NCI-H446 treated with DMSO at 0.1 percent for 48 hours (cell line): ENCODE measurements at places on chromosomes 3 and 15.

- DNase-seq, result no peak
Observed at GRCh38 chr3:191139736-191140135, 59.3 kb upstream of the OSTN start.

DNA sequence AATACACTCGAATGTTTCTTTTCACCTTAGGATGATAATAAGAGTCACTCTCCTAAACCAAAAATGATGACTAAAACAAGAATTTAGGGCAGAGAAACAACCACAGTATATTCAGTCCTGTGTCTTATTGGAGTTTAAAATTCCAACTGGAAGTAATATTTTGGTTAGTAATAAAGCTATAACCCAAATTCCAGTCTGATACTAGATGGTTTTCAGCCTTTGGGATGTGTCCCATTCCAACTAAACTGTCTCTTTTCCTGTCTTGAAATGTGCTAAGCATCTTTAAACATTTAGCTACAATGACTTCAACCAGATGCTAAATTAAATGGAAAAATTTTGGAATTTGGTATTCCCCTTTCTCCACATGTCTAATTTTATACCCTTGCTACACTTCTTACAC is 510.0 kb downstream of the ROBO1 start:
- no peak for DNase-seq

DNA sequence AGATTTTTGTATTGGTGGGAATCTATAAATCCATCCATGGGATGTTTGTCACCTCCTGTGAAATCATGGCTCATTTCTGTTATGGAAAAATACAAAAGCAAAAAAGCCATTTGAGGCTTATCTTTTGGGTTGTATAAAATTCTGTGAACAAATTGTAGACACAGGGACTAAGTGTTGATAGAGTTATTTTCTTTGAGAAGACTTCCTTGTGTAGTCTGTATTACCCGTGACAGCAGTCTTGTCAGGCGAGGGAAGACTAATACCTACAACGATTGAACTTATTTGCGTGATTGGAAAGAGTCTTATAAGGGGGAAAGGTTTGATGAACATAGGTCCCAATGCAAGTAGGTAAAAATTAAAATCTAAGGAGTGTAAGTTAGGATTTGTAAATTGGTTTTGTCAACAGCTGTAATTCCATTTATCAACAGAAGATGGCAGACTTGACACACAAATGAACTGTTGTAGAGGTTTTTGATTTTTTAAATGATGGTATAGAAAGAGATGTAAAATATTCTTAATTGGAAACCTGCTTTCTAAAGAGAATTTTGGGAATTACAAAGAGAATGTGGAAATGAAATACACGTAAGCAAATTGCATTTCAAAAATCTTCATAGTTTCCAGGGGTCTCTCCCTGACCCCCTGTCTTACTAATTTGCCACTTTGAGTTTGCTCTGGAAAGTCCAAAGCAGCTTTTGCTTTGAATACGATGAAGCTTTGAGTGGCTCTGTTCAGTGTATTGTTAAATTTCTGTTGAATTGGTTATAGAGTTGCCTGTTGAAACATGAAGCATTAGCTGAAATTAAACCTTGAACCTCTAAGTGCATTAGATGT is 33.2 kb downstream of the SLC25A26 start:
- peak; percentile 1 for DNase-seq

DNA sequence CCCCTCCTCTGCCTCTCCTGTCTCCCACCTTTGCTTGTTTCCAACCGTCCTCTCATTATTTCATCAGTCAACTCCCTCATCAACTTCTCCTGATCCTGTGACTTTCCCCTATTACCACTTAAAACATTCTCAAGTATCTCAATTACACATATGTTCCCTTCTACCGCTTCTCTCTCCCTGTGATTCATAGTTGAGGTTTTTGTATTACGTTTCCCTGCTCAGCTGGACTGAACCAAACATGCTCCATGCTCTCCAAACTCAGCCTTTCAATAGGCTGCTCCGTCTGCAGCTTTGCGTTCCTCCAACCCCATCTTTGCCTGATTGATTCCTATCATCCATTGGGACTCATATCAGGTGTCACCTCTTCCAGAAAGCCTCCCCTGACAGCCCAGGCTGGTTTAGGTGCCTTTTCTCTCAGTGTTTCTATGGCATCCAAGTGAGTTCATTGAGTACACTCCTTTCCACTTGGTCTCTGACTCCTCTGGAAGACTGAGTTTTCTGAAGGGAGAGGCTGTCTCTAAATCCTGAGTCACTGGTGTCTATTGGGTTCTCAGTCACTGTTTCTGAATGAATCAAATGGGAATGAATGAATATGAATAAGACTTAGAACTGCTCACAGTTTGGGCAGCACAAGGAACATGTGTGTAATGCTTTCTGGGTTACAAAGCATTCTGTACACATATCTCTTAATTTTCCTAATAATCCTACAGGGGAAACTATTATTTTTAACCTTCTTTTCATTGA is 56.4 kb downstream of the PLD1 start:
- DNase-seq, result no peak

- no peak for DNase-seq
Observed at GRCh38 chr15:93823971-93824913, 407.1 kb upstream of the MCTP2 start.

DNA sequence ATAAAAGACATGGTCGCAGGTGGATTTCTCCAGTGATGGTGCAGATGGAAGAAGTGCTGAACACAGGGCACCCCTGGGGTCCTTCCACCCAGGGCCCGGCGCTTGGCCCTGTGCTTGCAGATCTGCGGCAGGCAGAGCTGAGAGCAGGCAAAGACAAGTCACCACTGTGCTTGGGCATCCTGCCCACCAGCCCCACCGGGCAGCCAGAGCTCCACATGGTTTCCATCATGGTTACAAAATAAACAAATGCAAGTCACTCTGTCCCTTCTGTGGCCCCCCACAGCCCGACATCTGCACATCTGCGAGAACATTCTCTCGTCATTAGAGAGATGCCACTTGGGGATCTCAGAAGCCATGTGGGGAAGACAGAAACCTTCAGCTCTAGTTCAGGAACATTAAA is 37.6 kb upstream of the SFMBT1 start:
- no peak for DNase-seq

GRCh38 chr3:8279476-8279875 is 222.1 kb upstream of the LMCD1 start:
- no peak for DNase-seq

DNA sequence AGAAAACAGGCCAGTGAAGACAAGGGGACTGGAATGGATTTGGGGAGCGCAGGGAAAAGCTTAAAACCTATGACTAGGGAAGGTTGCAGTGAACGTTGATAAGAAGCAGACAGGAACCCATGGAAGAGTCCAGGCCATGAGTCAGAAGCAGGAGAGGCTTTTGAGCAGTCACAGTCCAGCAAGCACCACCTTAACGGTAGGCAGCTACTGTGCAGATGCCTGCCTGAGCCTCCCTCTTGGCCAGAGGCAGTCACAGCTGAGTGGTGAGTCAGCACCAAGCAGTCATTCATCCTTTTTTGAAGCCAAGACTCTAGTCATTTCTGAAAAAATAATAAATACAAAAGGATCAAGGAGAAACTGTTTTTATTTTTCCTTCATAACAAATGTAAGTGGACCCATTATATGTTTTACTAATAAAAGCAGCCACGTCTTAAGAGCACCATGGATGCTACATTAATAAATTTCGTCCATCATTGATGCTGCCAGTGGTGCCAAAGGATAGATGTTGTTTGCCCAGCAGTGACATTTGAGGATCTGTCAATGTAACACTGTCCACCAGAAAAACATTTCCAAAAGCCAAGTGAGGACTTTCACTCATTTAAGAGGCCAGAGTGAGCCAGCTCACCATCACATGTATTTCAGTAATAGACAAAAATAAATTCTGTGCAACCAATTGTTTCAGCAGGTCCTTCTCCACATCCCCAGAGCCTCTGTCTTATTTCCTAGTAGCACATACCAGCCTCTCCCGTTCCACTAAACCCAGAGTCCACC is 42.1 kb upstream of the ACTC1 start:
- DNase-seq, result peak; percentile 58

DNA sequence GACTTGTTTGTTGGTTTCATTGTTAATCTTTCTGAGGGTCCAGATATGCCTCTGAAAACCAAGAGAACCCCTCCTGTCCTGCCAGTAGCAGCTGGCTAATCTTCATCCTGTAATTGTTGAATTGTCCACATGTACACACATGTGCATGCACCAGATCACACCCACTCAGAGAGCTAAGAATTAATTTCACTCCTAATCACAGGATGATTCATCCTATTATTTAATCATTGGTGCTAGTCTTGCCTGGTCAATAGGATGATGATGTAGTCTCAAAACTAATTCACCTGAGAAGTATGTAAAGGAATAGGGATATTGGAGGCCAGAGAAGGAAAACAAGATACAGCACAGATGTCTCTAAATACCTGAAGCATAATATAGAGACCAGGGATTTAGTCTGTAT is 7.8 kb upstream of the AHSG start:
- no peak for DNase-seq

DNA sequence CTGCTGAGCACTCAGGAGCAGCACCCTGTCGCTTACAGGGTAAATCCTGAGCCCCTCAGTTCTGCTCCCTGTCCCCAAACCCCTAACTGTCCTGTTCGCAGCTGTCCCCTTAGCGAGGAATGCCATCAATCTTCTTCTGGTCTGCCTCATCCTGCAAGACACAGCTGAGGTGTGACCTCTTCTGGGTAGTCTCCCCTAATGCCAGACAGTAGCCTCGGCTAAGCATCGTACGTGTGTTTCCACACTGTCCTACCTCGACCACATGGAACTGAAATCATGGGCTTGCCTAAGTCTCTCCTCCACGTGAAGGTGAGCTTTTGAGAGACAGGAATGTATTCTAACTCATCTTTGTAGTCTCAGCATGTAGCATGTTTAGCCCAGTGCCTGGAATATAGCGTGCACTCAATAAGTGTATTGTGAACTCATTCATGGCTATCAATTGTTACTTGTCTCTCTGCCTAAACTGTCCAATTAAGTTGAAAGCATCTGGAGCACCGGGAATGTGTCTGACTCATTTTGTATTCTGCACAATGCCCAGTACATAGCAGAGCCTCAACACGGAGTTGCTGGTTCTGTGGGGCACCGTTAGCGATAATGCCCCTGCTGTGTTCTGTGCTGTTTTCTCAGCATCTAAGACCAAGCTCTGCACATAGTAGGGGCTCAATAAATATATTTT is 90.2 kb downstream of the HES1 start:
- no peak for DNase-seq

GRCh38 chr3:197791892-197792647 is 1.0 kb downstream of the LRCH3 start:
- no peak for DNase-seq

DNA sequence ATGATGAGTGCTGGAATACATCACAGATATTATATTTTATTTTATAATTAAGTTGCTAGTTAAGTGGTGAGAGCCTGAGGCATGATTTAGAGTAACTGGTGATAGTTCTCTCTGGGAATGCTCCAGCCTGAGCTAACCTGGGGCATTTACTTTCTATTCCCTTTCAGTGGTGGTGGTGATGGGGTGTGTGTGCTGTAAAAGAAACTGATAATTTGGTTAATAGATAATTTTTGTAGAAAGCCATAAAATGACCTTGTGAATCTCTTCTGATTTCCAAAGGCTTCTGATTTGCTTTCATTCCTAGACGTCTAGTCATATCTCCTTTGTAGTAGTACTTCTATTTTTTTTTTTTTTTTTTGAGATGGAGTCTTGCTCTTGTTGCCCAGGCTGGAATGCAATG is 46.8 kb upstream of the DPPA4 start:
- DNase-seq, result no peak

DNA sequence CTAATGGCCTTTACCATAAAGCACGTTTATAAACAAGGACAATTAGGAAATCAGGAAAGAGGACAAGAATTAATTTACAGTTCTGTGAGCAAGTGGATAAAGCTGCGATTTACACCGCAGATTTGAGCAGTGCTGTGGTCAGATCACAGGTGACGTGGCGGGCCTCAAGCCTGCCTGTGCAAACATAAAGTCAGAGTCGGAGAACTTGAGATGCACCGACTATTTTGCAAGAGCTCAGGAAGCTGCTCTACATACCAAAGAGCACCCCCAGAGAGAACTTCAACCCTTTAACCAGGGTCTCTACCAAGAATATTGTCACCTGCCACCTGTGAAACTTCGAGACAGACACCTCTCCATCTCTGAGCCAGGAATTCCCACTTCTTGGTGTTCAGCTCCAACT is 35.7 kb downstream of the MECOM start:
- no peak for DNase-seq

- no peak for DNase-seq
Observed at GRCh38 chr15:65460741-65461347, 38.1 kb upstream of the IGDCC4 start.

DNA sequence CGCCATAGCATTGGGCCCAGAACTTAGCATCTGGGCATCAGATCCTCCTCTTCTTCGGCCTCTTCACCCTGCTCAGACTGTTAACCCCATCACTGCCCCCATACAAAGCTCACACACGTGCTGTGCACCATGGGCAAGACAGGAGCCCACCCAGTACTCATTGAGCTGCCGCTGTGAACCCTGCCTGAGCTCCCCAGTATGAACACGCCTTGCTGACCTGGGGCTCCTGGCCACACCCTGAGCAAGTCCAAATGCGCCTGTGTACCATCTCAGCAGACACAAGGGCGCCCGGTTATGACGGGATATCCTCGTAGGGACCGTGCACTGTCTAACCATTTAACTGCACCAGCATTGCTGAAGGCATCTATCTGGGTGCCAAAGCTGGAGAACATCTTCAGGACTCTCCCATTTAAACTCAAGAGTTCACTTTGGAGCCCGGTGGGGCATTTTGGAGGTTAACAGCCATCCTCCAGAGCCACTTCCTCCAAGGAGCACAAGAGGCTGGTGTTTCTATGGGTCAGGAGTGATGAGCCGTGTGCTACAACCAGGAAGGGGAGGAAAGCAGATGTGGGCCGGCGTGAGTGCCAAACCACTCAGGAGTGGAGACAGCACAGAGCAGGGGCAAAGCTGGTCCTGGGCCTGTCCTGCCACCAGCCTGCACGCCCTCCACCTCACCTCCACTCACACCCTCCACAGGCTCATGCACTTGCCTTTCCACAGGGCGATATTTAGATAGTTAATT is 12.1 kb downstream of the PRR23E start:
- no peak for DNase-seq

DNA sequence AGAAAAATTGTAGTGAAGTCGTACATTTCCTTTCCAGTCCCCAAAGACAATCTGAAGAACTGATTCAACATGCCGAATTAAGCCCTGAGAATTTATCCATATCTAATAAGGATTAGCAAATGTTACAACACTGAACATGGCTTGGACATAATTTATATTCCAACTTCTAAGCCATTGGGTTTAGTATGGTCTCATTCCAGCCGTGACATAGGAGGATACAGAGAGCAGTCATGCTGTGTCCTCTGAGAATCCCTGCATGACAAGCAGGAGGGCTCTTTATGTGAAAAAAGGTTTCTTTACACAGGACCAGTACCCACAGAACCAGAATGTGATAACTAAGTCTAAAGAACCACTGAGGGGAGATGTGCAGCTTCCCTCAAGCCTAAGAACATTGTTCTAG is 231.9 kb upstream of the WNT5A start:
- no peak for DNase-seq

GRCh38 chr3:160092760-160093159 is 104.1 kb downstream of the IL12A start:
- DNase-seq, result no peak

DNA sequence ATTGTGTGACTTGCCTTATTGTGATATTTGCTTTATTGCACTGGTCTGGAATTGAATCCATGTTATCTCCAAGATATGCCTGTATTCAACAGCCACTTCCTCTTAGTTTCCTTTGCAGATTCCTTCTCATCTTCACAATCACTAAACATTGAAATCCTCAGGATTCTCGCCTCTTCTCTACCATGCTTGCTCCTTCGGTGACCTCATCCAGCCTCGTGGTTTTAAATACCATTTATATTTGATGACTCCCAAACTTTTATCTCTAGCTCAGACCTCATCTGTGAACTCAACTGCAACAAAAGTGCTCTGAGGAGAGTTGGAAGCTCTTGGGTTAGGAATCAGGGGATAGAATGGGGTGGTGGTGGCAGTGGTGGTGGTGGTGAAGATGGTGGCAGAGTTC is 19.9 kb downstream of the POLR2M start:
- no peak for DNase-seq
